ENCODE measurements at places on chromosomes 6 and 20.

DNA sequence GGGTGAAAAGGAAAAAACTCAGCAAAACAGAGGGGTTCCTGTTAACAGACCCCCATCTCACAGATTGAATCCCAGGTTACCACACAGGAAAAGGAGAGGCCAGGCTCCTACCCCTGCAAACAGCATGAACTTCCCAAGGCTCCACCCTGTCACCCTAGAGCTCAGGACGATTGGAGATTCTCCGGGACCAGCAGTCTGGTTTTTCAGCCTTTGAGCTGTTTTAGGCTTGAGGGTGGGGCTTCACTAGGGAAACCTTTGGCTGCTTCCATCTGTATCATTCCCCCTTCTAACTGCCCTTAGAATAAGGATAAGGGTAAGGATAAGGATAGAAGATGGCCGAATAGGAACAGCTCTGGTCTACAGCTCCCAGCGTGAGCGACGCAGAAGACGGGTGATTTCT is 16.0 kb downstream of the C6orf58 start:
- no peak for DNase-seq

DNA sequence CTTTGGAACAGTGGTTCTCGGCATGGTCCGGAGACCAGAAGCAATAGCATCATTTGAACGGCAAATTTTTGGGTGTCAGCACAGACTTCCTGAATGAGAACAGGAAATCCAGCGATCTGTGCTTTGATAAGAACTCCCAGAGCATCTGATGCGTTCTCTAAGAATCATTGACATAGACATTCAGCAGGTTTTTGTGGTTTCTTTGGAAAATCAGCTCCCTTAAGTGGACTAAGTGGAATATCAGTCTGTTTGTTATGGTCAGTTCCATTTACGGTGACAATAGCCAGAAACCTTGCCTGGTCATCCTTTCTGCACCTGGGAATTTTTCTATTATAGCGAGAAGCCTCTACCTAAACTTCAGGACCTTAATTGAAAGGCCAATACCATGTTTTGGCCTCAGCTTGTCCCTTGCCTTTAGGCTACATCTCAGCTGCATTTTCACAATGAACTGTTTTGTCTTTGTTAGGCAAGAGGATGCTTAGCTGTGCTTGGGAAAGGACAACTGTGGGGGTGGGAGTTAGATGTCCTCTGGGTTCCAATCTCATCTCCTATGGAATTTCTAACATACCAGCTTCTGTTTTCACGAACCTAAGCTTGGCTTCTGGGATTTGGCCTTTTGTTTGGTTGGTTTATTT is 299.7 kb downstream of the CDKAL1 start:
- DNase-seq = no peak

DNA sequence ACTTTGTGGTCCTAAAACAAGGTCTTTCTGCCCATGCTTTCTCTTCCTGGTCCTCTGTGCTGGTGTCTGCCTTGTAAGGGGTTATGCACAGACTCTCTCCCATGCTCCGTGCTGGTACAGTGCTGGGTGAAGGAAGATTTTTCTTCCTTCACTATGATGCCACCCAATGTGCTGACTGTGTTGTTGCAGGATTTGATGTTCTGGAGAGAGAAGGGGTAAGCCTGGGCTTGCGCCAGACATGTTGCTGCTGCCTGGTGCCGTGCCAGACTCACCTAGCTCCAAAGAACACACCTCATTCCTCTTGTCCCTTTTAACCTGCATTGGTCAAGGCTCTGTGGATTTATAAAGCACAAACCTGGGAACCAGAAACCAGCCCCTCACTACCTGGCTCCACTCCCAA is 28.4 kb upstream of the ARMH2 start:
- DNase-seq = no peak

- DNase-seq = no peak
Observed at GRCh38 chr6:21636876-21637275, 43.3 kb downstream of the SOX4 start.

DNA sequence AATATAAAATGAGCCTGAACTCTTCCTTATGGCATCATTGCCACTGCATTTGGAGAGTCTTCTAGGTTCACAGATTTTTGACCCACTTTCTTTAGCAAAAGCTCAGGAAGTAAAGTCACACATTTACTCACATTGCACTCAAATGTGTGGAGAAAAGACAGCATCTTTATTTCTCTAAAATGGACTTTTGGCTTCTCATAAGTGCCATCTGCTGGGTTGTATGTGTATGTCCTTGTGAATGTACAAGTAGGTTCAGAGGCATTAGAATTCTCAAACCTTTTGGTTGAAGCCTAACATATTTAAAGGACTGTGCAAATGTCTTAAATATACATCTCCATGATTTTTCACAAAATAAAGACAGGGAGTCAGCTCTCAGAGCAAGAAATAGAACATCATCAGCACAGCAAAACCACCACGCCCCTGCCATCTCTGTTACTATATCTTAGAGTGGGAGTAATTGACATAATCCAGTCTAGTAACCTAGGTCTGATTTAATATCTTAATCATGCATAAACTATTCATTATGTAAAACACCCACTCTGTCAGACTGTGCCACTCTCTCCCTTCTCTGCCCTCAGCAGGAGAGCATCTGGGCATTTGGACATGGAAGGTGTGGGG is 42.2 kb upstream of the SPTLC3 start:
- DNase-seq = no peak

- no peak for DNase-seq
Observed at GRCh38 chr6:169445227-169445626, 191.6 kb upstream of the THBS2 start.

GRCh38 chr6:46510651-46511050 is 19.4 kb upstream of the RCAN2 start:
- no peak for DNase-seq

DNA sequence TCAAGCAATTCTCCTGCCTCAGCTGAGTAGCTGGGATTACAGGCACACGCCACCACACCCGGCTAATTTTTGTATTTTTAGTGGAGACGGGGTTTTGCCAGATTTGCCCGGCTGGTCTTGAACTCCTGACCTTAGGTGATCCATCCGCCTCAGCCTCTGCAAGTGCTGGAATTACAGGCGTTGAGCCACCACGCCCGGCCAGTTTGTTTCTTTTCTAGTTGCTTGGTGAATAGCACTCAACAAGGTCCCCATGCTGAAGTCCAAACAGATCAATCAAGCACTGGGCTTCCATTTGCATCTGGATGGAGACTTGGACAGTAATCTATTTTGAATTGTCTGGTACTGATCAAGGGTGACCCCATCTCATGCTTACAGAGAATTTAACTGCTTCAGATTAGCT is 108.9 kb upstream of the FOXO3 start:
- DNase-seq = no peak

- DNase-seq = no peak
Observed at GRCh38 chr6:155717374-155717773, 261.7 kb upstream of the NOX3 start.

DNA sequence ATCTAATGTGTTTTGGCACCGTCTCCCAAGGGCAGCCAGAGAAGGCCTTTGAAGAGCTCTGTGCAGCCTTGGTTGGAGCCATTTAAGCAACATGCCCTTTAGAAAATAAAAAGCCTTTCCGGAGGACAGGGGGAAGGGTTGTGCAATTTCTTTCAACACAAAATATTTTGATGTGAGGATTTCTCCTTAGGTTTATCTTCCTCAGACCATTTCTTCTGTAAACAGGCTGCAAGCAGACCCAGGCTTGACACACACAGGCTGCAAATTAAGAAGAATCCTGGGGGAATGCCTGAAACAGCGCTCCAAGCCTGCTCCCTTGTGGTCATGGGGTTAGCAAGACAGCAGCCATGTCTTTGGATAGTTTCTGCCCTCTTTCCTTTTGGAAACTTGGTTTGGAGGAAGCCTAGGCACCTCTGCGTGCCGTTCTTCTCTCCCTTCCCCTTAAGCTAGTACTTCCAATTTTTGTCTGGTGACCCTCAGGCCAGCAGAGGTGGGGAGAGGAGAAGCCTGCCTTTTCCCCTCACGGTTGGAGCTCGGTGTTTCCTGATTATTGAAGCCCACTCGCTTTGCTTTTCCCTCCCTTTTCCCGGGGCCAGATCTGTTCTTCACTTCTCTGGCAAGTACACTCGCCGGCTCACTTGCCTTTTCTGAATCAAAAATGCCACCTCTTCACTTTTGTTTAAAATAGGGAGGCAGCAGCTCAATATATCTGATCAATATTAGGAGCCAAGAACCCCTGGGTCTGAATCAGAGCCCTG is 39.6 kb upstream of the NOX3 start:
- DNase-seq = no peak

GRCh38 chr20:44714701-44715498 is at the start of gene CCN5:
TSS of gene CCN5 (plus strand) at chr20:44715369. CDS start at chr20:44715391, 22 bp downstream.
- no peak for DNase-seq

GRCh38 chr20:9206486-9206885 is 137.6 kb downstream of the PLCB4 start:
- DNase-seq = no peak
